ENCODE measurements at places on chromosomes 3 and 15.

DNA sequence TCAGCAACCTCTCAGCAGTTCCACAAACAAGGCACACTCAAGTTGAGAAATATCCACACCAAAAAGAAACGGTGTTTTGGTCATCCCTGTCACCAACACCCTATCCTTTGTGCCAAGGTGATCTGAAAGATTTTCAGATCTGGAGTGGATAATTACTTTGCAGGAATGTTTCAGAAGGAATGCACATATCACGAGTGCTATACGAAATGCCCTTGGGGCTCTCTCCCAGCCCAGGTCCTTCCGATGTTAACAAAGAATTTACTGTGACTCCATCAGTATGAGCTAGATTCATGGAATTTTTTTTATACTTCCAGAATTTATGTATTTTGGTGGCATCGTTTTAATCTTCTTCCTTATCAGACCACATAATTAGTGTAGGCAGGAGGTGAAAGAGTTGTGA, 105.0 kb downstream of the GRM7 start:
- DNase-seq: no peak

- no peak for DNase-seq
Observed at GRCh38 chr3:55075846-55076245, 148.0 kb upstream of the LRTM1 start.

GRCh38 chr3:147872568-147872967, 463.4 kb downstream of the ZIC1 start:
- DNase-seq: no peak

GRCh38 chr3:39809181-39809994, at the start of gene MYRIP:
Gene MYRIP (plus strand): TSS chr3:39809609. CDS start chr3:39900817, 91,208 bp downstream.
- peak; percentile 85 for DNase-seq

- DNase-seq: no peak
Observed at GRCh38 chr3:12195231-12195630, 36.5 kb upstream of the TIMP4 start.

- no peak for DNase-seq
Observed at GRCh38 chr3:62884096-62884870, 9.1 kb upstream of the CADPS start.

DNA sequence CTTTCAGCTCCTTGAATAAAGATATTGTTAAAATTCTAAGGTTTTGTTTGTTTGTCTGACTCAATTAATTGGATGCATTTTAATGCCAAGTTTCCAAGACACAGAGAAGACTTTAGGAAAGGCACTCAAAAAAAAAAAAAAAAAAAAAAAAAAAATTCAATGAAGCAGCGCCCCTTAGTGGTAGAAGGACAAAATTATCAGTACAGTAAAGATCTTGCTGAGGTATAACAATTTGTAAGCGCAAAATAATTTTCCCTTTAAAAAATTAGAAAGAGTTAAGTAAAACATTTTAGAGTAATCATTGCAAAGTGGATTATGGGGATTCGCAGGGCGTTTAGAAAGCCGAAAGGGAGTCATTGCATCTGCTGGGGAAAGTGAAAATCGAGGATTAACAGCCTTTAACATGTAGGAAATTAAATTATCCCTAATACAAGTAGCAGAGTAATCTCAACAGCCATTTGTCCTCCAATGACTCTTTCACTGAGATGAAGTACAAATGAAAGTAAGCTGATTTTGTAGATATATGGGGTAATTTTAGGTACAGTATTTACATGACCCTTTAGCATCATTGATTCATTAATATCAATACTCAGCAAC, 5.8 kb upstream of the DIS3L start:
- peak; percentile 34 for DNase-seq

GRCh38 chr3:35305406-35305805, 333.9 kb upstream of the ARPP21 start:
- no peak for DNase-seq

- no peak for DNase-seq
Observed at GRCh38 chr3:74214286-74214685, 400.2 kb downstream of the CNTN3 start.

- DNase-seq: no peak
Observed at GRCh38 chr15:73994912-73995622, 551 bp downstream of the PML start.

DNA sequence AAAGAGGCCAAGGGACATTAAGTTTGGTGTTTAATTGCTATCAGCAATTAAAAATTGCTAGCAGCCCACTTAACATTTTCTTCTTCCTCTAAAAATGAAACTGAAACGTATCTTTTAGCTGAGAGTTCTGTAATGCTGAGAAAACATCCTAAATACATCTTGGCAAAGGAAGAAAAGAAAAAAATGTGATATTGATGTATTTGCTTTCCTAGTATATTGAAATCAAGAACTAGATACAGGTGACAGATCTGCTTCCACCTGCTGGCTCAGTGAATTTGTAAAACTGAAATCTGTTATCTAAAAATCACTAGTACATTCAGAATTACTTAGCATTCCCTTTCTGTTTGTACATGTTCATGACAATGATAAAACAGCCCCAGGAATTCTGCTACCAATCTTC, 283.2 kb downstream of the ZBTB20 start:
- no peak for DNase-seq

DNA sequence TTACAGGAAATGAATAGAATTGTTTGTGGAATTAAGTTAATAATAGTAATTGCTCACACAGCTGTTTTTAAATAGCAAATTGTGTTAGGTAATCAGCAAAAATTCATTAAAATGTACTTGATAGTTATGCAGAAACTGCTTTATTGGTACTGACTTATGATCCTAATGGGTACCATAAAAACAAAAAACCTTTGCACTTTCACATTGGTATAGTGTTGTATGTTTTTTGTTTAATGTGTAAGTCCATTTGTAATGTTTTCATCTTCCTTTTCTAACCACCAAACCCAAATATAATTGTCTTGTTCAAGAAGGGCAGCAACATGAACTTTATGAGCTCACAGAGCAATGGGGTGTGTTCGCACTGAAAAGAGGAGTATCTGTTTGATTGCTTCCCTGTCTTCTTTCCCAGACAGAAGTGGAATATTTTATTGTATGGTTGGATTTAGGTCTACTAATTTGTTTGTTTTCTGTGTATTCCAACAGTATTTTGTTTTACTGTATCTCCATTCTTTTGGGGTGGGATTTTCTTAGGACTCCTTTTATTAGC, 135.8 kb downstream of the TCF12 start:
- DNase-seq: peak; percentile 3

DNA sequence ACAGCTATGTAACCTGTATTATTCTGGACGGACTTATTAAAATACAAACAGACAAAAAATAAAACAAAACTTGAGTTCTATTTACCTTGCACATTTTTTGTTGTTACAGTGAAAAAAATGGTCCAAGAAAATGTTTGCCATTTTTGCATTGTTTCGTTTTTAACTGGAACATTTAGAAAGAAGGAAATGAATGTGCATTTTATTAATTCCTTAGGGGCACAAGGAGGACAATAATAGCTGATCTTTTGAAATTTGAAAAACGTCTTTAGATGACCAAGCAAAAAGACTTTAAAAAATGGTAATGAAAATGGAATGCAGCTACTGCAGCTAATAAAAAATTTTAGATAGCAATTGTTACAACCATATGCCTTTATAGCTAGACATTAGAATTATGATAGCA, 17.1 kb downstream of the LMOD3 start:
- DNase-seq: no peak

GRCh38 chr15:38876211-38876610, 311.6 kb upstream of the RASGRP1 start:
- DNase-seq: no peak

DNA sequence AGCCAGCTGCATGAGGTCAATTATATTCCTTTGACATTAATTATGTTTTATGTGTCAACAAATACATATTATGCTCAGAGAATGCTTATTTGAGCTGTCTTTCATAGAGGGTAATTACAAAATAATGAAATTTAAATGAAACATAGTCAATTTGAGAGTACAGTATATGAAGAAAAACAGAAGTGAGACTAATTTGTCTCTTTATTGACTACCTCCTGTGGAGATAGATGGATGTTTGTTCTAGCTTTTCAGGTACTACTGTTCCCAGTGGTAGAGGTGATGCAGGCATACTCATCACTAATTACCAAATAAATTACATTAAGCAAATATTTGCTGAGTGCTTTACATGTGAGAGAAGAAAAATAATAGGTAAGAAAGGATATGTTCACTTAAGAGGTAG, 1129.6 kb downstream of the OTOL1 start:
- DNase-seq: no peak

- DNase-seq: no peak
Observed at GRCh38 chr3:57637391-57637790, 40.2 kb upstream of the ARF4 start.

DNA sequence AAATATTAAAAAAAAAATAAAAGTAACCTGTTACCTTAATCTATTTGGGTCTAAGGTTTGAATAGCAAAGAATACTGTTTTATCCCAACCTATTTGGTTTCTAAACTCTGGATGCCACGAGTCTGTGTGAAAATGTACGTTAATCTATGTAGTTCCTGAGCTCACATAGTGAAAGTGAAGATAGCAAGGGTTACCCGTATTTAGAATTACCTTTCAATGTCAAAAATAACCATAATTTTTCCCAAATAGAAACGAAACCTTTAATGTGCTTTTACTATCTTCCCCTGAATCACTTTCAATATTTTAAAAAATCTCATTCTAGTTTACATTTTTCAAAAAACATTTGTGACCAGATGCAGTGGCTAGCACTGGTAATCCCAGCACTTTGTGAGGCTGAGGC, 5.8 kb upstream of the USP50 start:
- DNase-seq: no peak

DNA sequence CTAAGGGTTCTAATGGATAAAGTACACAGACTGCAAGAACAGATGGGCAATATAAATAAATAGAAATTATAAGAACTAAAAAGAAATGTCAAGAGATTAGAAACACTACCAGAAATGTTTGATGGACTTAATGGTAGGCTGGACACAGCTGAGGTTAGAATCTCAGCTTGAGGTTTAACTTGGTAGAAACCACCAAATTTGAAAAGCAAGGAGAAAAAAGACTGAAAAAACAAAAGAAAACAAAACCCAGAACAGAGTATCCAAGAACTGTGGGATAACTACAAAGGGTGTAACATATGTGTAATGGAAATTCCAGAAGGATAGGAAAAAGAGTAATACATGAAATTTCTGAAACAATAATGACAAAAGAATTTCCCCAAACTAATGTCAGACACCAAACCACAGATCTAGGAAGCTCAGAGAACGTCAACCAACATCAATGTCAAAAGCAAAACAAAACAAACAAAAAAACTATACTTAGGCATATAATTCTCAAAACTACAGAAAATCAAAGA, 35.0 kb downstream of the RFX7 start:
- no peak for DNase-seq

DNA sequence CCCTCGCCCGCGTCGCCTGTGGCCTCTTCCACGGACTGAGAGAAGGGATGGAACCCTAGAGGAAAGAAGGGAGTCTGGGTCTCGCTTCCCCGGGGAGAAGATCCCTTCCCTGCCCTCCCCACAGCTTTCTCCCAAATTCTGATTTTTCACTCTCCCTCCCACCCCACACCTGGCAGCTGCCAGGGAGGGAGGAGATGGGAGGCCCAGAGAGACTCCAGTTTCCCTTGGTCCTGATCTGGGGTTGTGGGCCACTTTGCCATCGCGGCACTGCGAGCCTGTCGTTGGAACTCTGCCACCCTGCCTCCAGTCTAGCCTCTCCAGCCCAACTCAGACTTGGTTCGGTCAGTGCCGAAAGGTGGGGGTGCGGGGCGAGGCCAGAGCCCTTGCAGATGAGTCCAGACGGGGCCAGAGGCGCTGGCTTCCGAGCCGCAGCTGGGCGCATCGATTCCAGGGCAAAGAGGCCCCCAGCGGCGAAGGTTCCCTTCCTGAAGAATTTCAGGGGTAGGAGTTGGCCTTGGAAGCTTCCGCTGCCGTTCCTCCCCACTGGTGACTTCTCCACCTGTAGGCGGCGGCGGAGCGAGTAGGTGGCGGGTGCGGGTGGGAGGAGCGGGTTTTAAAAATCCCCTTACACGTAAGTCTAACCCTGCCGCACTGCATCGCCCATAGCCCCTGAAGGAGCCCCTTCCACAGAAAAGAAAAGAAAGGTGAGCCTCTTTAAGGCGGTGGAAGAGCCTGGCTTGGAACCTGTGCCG, 5.2 kb downstream of the WNT5A start:
- DNase-seq: no peak

GRCh38 chr3:185406121-185406620, 43.2 kb downstream of the MAP3K13 start:
- no peak for DNase-seq

DNA sequence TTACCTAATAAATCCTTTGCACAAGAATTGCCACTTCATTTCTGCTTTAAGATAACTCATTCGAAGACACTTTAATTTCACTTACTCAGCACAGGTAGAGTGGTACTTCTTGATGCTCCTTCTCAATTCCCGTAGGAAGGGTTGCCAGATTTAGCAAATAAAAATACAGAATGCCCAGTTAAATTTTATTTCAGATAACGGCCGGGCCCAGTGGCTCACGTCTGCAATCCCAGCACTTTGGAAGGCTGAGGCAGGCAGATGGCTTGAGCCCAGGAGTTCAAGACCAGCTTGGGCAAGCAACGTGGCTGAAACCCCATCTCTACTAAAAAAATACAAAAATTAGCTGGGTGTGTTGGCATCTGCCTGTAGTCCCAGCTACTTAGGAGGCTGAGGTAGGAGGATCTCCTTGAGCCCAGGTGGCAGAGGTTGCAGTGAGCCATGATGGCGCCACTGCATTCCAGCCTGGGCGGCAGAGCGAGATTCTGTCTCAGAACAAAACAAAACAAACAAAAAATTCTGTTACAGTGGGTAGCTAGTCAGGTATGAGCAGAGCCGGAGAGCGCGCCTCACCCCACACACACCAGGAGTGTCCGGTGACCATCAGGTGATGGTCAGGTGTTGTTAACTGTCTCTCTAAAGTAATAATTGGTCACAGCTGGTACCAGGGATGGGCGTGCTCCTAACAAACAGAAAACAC, 92.8 kb downstream of the DNAH12 start:
- no peak for DNase-seq

GRCh38 chr3:57793737-57794187, 37.7 kb downstream of the SLMAP start:
- DNase-seq: peak; percentile 16

DNA sequence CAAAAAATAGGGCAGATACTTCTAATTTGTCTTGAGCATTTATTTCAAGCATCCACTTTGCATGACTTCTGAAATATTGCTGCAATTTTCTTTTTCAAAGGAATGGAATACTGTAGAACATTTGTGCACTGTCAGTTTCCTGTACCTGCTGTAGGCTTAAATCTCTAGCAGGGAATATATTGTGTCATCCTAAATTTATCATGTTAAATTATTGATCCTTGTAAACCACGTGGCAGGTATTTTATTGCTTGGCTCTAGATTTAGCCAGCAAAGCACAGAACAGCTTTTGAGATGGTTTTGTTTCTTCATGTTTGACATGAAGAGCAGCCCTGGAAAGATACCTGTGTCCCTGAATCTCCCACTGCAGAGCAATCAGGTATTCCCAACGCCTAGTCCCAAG, 470.1 kb downstream of the GABRG3 start:
- no peak for DNase-seq

DNA sequence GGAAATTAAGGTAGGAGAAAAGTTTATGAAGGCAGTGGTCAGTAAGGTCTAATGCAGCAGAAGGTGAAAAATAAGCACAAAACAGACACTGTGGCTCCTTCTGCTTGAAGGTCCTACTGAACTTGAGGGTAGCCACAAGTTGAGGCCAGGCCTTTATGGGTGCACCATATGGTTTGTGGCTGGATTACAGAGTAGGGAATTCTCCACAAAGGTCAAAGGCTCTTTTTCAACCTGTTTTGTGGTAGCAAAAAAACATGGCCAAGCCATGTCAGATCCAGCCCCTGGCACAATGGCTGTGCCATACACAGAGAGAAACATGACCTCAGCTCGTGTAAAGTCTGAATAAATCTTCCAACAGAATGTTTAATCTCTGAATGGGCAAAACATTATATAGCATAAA, 214.0 kb downstream of the SATB1 start:
- no peak for DNase-seq

GRCh38 chr3:95351158-95351557, 1288.3 kb downstream of the NSUN3 start:
- no peak for DNase-seq

All from lung microvascular endothelial cell (primary cell).